Cardiac muscle cell (in vitro differentiated cells and primary cell): ENCODE measurements at places on chromosomes 12 and 14. TPM values are rescaled to one million over a fixed set of nuclear protein-coding genes. Genes with fewer than 3 reads are reported as not detected.

Gene PNMA1
- polyA plus RNA-seq: 72.4 and 77.4 TPM in 2 replicates

Gene PLD4
- polyA plus RNA-seq: 0.07 and 1.7 TPM in 2 replicates

Gene PDZRN4
- polyA plus RNA-seq: 2.9 and 4.4 TPM in 2 replicates

Gene SYT1
- 0.50 and 0.55 TPM in 2 replicates for polyA plus RNA-seq

Gene MANSC4
- polyA plus RNA-seq: not detected in 2 replicates

Gene NTF3
- 3.9 and 8.7 TPM in 2 replicates for polyA plus RNA-seq
